ENCODE measurements at places on chromosomes 11 and 22.

- DNase-seq: no peak
Measured at GRCh38 chr11:71079795-71080194, 172.6 kb downstream of the SHANK2 start.

- DNase-seq: no peak
Measured at GRCh38 chr11:128477278-128477677, 110.1 kb downstream of the ETS1 start.

GRCh38 chr11:60420015-60420414 lies 9.4 kb upstream of the MS4A5 start:
- DNase-seq: no peak

GRCh38 chr22:38316364-38317121 lies 690 bp downstream of the CSNK1E start:
- peak; percentile 62 for DNase-seq

- DNase-seq: no peak
Measured at GRCh38 chr22:47168441-47168840, 406.0 kb downstream of the TBC1D22A start.

- no peak for DNase-seq
Measured at GRCh38 chr11:58243954-58244353, 15.2 kb upstream of the OR10Q1 start.

- DNase-seq: no peak
Measured at GRCh38 chr11:47356129-47356997, 3.9 kb upstream of the MYBPC3 start.

DNA sequence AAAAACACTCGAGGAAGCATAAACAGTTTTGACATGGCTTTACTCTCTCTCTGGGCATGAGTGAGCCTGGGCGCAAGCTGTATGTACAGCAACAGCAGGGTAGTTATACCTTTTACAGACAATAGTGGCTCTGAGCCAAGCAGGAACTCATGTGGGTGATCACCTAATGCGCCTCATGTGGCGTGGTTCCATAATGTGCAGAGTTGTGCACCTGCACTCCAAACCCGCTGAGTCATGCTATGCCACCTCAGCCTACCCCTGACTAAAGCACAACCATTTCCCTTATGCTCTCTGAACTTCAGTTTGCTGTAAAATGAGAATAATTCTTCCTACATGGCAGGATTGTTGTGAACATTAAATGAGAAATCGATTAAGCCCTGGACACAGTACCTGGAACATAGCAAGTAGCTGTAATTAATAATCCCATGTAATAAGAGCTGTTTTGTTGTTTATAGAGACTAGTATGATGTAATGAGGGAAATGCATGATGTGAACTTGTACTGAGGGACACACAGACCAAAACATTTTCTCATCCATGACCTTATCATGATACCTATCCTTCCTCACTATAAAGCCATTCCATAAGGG lies 71.6 kb downstream of the CCDC34 start:
- no peak for DNase-seq

DNA sequence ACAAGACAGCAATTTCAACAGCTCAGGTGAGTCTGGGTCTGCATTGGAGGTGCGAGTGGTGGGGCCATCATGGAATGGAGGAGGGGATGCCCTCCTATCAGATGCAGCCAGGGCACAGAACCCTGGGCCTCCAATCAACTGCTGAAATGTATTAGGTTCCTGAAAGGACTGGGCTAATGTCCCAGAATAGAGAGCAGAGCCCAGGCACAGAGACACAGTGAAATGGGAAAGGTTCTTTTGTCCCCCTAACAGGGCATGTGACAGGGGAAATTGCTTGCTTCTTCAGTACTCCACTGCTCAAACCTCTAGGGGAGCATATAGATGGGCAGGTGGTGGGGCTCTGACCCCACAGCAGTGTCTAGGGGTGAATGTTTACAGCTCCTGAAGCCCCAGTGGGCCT lies 87.3 kb upstream of the CLPB start:
- no peak for DNase-seq

- no peak for DNase-seq
Measured at GRCh38 chr11:111937844-111938243, 701 bp downstream of the DIXDC1 start.

GRCh38 chr11:132523929-132524328 lies 1008.4 kb downstream of the OPCML start:
- DNase-seq: no peak

- no peak for DNase-seq
Measured at GRCh38 chr11:124108156-124108555, 7.1 kb upstream of the VWA5A start.

- DNase-seq: no peak
Measured at GRCh38 chr22:36008565-36008964, 20.1 kb downstream of the RBFOX2 start.

GRCh38 chr11:76656050-76656531 lies 14.5 kb downstream of the LRRC32 start:
- no peak for DNase-seq

- DNase-seq: no peak
Measured at GRCh38 chr11:9905501-9905951, 241.6 kb downstream of the SWAP70 start.

- DNase-seq: no peak
Measured at GRCh38 chr11:74532501-74533246, 39.1 kb upstream of the LIPT2 start.

- peak; percentile 66 for DNase-seq
Measured at GRCh38 chr11:68002938-68003845, 705 bp downstream of the UNC93B1 start.

GRCh38 chr11:88569342-88569741 lies 231.8 kb upstream of the CTSC start:
- DNase-seq: no peak

DNA sequence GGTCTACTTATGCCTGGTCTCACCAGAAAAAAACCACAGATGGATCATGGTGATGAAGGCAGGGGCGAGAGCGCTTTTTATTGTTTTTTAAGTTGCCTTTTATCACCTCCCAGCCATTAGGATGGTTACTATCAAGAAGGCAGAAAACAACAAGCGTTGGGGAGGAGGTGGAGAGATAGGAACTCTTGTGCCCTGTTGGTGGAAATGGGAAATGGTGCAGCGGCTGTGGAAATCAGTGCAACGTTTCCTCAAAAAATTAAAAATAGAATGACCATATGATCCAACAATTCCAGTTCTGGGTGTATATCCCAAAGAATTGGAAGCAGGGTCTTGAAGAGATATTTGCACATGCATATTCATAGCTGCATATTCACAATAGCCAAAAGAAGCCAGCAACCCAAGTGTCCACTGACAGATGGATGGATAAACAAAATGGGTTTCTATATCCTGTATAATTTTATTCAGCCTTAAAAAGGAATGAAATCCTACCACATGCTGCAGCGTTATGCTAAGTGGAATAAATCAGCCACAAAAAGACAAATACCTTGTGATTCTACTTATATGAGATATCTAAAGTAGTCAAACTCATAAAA lies 20.5 kb upstream of the ACRV1 start:
- no peak for DNase-seq

- DNase-seq: no peak
Measured at GRCh38 chr11:5928811-5929210, 13.2 kb upstream of the OR56A3 start.

- no peak for DNase-seq
Measured at GRCh38 chr11:69905611-69906452, 86.6 kb upstream of the FGF3 start.

- DNase-seq: no peak
Measured at GRCh38 chr11:62383822-62384221, 35.0 kb upstream of the SCGB1A1 start.

- no peak for DNase-seq
Measured at GRCh38 chr11:84012171-84012826, 726.1 kb upstream of the CCDC90B start.

DNA sequence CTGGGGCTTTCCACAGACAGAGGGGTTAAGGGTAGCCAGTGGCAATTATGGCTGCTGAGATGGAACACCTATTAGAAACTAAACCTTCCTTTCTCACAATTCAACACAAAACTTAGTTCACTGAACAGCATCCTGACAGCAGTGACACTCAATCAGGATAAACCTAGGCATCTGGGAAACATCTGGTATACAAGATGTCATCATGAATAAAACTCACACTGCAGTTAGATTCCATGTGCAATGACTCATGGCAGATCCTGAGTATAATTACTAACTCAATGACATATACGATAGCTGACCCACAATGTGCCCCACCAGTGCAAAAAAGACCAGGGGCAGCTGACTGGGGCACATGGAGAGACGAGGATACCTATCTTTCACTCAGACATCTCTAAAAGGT lies 17.7 kb downstream of the RBFOX2 start:
- DNase-seq: no peak

DNA sequence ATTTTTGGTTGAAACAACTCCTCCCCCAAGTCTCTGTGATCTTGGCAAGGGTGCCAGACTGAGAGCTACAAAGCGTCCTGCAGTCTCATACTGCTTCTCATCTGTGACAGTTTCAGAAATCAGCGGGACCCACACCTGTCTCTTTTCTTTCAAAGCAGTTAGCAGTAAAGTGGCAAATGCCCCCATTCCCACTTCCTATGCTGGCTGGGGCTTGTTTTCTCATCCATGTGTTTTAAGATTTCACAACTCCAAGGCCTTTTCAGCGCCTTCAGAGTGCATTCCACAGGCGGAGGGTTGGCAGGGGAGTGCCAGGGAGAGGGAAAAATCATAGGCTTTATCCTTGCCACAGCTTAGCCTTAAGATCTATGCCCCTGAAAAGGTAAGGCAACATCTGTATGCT lies 493.5 kb downstream of the OPCML start:
- no peak for DNase-seq

DNA sequence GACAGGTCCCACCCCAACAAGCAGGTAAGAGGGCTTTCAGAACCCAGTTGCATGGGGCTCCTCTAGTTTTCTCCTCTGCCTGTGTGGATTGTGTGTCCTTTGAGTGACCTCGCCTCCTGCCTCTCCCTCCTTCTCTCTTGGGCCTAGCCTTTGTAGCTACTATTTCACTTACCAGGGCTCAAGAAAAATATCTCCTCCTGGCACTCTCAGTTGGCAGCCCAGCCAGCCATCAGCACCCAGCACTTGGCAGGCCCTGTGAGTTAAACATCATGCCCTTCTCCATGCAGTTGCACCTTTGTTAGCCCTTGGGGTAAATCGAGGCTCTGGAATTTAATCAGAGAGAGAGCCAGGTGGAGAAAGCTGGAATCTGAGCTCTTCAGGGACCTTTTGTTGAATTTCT lies 35.4 kb upstream of the SORL1-AS1 start:
- no peak for DNase-seq

DNA sequence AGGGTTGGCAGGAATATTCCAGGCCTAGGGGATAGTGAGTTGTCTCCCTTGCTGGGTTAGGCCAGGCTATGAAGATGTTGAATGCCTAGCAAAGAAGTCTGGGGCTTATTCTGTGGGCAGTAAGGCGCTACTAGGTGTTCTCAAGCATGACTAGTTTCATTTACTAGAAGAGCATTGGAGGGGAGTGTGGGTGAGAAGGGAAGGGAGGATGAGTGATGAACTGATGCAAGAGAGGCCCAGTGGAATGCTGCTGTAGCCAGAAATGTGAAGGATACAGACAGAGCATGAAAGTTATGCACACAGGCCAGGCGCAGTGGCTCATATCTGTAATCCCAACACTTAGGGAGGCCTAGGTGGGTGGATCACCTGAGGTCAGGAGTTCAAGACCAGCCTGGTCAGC lies 33.5 kb downstream of the POU2F3 start:
- no peak for DNase-seq

DNA sequence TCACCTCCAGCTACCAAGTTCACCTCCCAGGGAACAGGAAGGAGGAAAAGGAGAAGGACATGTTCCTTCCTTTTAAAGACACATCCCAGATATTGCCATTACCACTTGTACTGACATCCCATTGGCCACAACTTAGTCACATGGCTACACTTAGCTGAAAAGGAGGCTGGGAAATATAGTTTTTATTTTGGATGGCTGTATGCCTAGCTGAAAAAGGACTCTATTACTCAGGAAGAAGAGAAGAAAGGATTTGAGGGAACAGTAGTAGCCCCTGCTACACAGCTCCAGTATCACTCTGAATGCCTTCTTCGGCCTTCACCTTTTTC lies 2.1 kb upstream of the APOA5 start:
- no peak for DNase-seq

DNA sequence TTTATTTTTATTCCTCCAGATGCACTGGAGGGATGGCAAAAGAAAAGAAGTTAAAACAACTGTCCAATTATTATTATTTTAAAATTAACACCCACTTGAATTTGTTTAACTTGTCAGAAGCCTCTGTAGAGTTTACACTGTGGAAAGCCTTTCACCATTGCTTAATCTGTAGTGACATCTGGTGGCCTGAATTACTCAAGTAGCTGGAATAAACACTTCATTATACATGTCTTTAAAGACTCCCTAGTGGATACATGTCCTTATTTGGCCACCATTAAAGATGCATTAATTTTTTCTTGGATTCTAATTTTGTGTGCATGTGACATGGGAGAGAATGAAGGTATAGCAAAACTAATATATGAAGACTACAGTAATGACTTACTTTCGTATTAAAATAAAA lies 1496.5 kb downstream of the FAM181B start:
- DNase-seq: no peak

GRCh38 chr11:104522650-104523049 lies 358.7 kb upstream of the PDGFD start:
- no peak for DNase-seq

DNA sequence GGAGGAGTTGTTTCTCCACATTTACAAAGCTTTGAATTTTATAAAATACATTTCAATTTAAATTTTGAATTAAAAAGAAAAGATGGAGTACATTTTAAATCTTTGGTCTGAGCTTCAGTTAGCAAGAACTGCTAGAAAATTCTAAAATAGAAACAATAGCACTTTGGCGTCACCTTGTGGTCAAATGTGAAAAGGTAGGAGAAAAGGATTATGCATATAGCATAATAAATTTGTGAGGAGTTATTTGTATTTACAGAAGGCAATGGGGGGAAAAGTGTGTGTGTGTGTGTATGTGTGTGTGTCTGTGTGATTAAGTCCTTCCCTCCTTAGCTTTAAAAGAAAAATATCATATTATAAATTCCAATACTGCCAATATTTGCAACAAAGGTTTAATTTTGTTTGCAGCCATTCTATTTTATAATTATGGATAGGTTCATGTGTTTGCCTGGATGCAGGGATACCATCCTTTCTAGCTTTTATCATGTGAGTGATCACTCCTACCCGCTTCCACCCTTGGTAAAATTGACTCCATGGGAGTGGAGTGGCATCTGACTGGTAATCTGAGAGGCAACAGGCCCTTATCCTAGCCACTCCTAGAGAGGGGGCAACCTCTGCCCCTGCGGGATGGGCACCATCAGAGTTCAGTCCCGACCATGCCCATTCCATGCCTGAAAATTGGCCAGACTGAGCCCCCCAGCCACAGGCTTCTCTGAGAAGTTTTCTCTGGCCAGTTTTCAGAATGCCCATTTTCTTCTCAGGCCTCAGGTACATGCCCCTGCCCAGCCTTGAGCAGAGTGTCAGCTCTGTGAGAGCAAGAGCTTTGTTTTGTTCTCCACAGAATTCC lies 13.6 kb upstream of the LGR4 start:
- DNase-seq: peak; percentile 63

DNA sequence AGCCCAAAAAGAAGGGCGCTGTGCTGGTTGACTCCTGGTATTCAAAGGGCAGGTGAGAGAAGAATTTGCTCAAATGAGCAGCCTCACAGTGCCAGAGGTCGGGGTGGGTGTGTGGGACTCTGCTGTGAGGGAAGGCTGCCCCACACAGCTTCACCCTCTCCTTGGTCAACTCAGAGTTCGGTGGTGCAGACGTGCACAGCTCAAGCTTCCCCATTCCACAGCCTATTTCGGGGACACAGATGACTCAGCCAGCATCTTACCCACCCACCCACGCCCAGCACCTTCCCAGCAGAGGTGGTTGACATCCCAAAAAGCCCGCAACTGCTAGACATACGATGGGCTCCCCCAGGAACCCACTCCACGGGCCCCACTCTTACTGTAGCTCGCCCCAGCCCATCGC lies 46.5 kb upstream of the CCND1 start:
- DNase-seq: no peak

GRCh38 chr11:40188848-40189247 lies 1270.6 kb downstream of the LRRC4C start:
- DNase-seq: no peak

Measured in CD4-positive, alpha-beta T cell treated with Interleukin-12 subunit alpha and Interleukin-12 subunit beta, for 1 hour (primary cell).